ELF-1 (cell line): ENCODE measurements at places on chromosomes 16 and 17.

GRCh38 chr16:14501331-14502255 lies 128.5 kb downstream of the PARN start:
- DNase-seq = peak; percentile 91

DNA sequence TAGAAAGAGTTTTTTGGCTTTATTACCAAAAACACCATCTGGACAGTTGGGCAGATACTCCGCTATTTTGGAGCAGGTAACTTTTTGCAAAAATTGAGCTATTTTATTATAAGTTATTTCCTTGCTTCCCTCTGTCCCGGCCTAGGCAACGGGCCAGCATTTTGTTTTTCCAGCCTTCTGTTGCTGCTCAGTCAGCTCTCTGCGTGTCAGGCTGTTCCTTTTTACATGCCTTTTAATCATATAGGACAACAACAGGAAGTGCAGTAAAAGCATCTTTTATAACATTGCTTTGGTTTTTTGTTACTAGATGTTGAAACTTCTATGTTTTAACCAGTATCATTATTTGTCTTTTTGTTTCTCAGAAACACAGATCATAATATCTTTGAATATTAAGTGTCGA lies 30.4 kb downstream of the PPM1D start:
- DNase-seq = no peak

- no peak for DNase-seq
Measured at GRCh38 chr17:68418876-68419275, 38.4 kb downstream of the WIPI1 start.

- peak; percentile 23 for DNase-seq
Measured at GRCh38 chr17:80663781-80664206, 119.2 kb downstream of the RPTOR start.

- no peak for DNase-seq
Measured at GRCh38 chr16:88550246-88550661, 19.9 kb upstream of the ZC3H18 start.

DNA sequence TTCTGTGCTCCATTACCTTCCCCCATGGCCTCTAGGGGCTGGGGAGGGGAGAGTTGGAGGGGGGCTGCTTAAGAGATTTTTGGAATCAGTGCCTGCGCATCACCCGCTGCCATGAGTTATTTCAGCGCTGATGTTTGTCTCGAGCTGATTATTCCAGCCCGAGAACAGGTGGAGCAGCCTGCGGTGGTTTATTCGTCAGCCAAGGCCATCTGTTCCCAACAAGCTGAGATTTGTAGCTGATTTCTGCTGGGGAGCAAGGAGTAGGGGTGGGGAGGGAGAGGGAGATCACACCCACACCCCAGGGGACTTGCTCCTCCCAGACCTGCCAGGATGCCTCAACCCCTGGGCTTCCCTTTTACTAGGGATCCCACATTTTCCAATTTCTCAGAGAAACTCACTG lies 23.1 kb downstream of the PIPOX start:
- no peak for DNase-seq
